CD4-positive, alpha-beta T cell treated with Interleukin-1 beta for 1 hour (primary cell): ENCODE measurements at places on chromosomes 5 and 9.

- DNase-seq, result peak; percentile 67
Observed at GRCh38 chr5:149035372-149035790, 27.5 kb downstream of the SH3TC2 start.

- no peak for DNase-seq
Observed at GRCh38 chr5:140141241-140141640, 15.5 kb downstream of the IGIP start.

DNA sequence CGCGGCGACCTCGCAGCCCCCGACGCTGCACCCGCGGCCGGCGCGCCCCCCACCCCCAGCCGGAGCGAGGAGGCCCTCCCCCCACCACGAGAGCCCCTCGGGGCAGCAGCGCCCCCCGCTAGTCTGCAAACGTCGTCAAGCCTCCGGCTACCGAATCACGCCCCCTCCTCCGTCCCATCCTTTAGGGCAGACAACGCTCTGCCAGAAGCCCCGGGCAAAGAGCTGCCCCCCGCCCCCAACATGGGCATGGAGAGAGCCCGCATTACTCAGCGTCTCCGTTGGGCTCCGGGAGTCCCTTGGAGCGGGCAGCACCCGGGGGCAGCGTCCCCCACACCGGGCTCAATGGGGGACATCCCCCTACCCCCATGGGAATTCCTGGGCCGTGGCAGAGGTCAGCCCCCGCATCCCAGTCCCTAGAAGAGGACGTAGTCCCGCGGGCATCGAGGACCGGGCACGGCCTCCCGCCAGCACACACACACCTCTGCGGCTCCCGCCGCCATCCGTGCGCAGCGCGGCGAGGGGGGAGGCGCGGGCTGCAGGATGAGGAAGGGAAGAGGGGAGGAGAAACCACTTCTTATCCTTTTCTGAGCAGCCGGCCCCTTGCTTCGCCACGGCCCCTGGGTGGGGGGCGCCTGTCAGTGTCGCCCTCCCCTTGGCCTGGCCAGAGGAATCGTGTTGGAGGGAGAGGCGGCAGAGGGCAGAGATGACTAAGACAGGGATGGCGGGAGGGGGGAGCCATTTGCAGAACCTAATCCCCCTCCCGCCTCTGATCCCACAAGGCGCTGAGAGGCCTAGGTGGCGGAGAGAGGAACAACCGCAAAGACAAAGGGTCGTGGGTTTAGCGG is 750 bp downstream of the DNM1 start:
- DNase-seq, result no peak

- DNase-seq, result no peak
Observed at GRCh38 chr5:3155046-3155445, 403.6 kb upstream of the IRX2 start.

GRCh38 chr5:21826884-21827283 is 1026.3 kb downstream of the CDH12 start:
- no peak for DNase-seq

DNA sequence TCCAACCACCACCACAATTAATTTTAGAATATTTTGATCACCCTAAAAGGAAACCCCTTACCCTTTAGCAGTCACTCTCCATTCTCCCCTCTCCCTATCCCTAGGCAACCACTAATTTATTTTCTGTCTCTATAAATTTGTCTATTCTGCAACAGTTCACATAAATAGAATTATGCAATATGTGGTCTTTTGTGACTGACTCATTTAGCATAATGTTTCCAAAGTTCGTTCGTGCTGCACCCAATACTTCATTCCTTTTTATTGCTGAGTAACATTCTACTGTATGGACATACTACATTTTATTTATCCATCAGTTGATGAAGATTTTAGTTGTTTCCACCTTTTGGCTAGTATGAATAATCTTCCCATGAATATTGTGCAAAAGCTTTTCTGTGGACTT is 18.2 kb upstream of the CDC20B start:
- DNase-seq, result no peak

GRCh38 chr9:88521308-88521707 is 13.7 kb upstream of the NXNL2 start:
- no peak for DNase-seq

DNA sequence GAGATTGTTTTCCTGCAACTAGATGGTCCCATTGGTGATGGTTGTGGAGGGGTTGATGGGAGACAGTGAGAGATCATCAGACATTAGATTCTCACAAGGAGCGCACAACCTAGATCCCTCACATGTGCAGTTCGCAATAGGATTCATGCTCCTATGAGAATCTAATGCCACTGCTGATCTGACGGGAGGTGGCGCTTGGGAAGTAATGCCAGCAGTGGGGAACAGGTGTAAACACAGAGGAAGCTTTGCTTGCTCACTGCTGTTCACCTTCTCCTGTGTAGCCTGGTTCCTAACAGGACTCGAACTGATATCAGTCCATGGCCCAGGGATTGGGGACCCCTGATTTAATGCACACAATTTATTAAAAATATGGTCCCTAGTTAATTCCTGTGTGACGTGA is 18.8 kb downstream of the SNCAIP start:
- no peak for DNase-seq

GRCh38 chr5:56286015-56286884 is 53.1 kb upstream of the ANKRD55 start:
- DNase-seq, result no peak

- DNase-seq, result no peak
Observed at GRCh38 chr9:79800578-79800977, 228.8 kb downstream of the TLE4 start.
